ENCODE measurements at places on chromosomes 4 and X.
A peak's percentile ranks its signal among the peaks of the same experiment; 100 is the strongest.

GRCh38 chr4:152957437-152958171 is 21.5 kb downstream of the FHDC1 start:
- DNase-seq = no peak

- no peak for DNase-seq
These were observed 24.7 kb downstream of the APBB2 start for GRCh38 chr4:41189666-41190065.

DNA sequence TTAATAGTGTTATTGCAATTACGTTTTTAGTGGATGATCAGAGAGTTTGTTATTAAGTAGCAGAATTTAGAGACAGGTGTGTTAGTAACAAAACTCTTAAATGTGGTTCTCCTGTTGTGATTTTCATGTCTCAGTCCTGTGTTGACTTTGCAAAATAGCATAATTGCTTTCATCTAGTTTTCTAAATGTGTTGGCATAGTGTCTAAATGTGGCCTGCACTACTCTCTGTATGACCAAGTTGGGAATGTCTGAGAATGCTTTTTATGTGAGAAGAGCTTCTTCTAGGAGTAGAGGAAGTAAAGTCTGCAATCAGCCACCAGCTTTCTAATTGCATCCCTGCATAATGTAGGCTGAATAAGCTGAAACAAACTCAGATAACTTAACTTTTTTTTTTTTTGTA is 158.6 kb upstream of the FAT1 start:
- DNase-seq = no peak

DNA sequence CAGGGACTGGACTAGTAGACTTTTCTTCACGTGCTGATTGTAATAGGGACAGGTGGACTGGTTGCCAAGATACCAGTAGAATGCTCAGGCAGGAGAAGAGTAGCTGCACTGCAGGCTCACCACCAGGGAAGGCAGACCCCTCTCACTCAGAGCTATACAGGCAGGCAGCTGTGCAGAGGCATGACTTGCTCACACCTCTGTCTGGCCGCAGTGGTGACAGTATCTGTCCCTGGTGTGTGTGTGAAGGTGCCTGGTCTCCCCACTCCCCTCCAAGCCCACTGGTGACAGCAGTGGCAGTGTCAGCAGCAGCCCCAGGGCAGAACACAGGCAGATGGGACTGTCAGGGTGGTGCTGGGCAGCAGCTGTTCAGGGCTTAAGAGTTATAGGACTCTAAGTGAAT is 140.7 kb downstream of the RPS6KA6 start:
- DNase-seq = no peak

DNA sequence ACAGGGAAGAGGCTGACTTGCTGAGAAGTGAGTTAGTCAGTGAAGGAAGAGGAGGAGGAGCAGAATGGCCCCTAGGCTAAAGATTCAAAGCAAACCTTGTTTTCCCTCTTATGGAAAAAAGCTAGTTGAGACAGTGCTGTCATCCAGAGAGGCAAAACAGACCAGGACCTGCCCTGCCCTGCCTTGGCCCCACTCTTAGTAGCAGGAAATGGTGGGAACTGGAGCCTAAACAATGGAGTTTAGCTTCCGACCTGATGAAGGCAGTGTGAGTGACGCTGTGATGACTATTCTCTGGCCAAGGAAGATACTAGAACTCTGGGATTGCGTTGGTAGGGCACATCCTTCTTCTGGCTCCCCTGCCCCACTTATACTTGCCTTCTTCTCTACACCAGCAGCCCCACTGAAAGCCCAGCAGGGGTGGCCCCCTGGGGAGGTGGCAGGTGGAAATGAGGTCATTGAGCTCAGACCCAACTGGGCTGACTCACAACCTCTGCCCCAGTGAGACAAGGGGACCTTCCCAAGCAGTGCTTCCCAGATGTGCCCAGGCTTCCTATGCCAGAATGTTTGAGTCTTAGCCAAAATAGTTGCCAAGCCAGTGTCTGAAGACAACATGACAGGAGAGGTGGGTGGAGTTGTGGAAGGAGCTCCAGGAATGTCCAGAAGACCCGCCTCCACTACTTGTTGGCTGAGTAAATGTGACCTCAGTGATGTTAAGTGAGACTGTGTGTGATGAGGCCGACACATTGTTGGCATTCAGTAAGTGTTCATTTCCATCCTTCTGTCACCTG is 38.8 kb downstream of the MSN start:
- peak; percentile 25 for DNase-seq

- no peak for DNase-seq
These were observed 175.8 kb upstream of the PITX2 start for GRCh38 chr4:110798687-110799086.

- no peak for DNase-seq
These were observed 112.6 kb upstream of the MAPK10 start for GRCh38 chr4:86472377-86473019.

- no peak for DNase-seq
These were observed 83.5 kb downstream of the ZNF674 start for GRCh38 chrX:46461660-46462191.

DNA sequence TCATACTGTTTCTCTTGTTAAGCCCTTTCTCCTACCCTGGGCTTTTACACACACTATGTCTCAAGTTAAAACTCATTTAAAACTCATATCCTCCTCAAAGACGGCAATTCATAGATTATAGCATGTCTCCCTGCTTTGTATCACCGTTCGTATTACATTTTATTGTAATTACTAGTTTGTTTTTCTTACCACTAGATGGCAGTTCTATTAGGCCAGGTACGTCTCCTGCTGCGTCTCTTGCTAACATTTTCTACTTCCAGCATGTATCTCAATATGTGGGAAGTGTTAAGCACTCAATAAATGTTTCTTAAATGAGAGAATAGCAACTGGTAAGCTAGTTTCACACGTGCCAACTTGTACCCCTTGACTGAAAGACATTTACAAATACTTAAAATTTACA is 450.3 kb upstream of the PCDH7 start:
- no peak for DNase-seq

DNA sequence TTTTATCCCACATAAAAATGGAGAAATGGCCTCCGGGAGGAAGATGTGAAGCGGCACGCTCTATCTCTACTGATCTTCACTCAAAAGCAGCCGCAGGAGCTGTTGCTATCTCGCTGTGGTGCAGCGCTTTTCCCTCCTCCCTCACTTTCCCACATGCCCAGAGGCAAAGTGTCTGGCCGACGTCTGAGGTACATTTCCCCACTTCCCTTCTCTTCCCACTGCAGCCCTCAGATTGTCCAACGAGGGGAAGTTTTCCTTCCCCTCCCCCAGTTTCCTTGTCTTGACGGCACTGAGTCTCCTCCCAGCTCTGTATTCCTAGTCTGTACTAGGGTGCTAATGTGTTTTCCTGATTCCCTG is 660 bp upstream of the COL25A1 start:
- DNase-seq = no peak

GRCh38 chr4:13647031-13647430 is 19.5 kb upstream of the BOD1L1 start:
- no peak for DNase-seq

DNA sequence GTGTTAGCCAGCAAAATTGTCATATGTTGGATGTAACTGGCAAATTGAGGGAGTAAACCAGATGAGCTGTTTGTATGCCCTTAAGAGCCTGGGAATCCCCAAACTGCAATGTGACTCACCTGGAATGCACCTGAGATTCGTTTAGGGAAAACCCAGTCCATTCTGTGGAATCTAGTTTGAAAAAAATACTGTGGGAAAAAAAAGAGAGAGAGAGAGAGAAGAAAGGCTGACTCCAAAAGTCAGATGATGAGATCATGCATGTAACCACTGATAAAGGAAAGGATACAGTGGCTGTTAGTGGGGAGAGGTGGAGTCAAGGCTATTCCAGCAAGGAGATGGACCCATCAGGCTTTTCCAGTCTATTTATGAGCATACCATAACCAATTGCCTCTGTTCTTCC is 48.5 kb downstream of the SLC9A7 start:
- no peak for DNase-seq

- DNase-seq = no peak
These were observed 92.6 kb downstream of the NXF2 start for GRCh38 chrX:102339312-102340298.

DNA sequence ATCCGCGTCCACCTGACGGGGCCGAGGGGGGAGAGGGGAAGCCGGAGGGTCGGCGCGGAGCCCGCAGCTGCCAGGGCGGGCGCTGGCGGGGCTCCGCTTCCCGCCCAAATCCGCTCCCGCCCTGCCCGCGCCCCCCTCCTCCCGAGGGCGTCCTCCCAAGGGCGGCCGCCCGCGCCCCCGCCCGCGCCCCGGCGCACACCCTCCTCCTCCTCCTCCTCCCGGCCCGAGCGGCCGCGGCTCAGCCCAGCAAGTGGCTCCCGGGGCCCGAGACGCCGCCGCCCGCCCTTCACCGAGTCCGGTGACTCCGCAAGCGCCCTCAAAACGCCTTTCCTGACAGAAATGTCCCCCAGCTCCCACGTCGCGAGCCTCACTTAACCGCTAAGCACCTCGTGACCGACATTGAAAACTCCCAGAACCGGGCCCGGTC is 487 bp downstream of the HMGB2 start:
- peak; percentile 38 for DNase-seq
